GM04503 (cell line): ENCODE measurements at places on chromosomes 7 and 10.

- DNase-seq: no peak
Measured at GRCh38 chr7:10855583-10855982, 118.1 kb upstream of the PHF14 start.

DNA sequence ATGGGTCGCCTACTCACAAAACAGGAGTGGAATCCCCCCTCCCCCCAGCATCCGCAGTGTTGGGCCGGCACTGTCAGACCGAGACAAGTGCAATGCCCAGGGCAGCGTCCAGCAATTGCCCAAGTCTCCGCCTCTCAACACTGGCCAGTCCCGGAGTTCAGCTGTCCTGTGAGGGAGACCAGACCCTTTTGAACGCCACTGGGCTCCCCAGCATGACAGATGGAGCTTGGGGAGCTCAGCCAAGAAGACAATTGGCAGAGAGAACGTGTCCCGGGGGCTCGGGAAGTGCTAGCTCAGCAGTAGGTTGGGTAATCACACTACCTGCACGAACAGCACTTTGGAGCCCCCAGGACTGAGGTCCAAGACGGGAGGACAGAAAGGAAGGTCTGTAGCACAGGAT, 4.7 kb downstream of the COPS6 start:
- no peak for DNase-seq

- no peak for DNase-seq
Measured at GRCh38 chr7:88396295-88396947, 89.7 kb upstream of the STEAP4 start.

GRCh38 chr7:74617180-74617744, 40.3 kb upstream of the GTF2I start:
- DNase-seq: no peak

DNA sequence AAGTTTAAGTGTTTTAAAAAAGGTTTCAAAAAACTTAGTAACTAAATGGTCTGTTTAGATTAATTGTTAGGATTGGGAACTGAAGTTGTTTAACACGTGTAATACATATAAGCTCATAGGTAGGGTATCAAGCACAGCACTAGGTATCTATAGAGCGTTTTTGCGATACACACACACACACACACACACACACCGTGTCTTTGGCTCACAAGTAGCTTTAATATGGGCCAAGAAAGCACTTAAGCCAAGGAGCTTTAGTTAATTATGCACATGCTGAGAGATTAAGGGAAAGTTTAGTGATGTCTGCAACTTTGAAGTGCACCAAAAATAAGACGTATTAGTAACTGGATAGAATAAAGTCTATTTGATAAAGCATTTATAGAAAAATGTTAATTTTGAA, 93.8 kb upstream of the CNTNAP2 start:
- no peak for DNase-seq

GRCh38 chr7:120089968-120090367, 183.0 kb upstream of the KCND2 start:
- DNase-seq: no peak

DNA sequence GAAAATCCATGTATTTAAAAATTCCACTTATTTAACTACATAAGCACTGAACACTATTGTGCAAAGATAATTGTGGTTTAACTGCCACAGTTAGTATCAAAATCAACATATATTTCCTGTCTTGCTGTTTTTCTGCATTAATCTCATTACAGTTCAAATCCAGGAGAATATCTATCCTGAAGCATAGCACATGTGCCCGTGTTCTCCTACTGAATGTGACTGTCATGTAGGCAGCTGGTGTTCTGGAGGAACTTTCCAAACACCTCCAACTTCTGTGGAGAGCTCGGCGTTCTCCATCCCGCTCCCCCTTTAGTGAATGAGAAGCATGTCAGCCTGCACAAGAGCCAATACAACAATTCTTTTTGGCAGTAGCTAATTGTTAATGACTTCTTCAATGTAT, 76.4 kb upstream of the IKZF1 start:
- no peak for DNase-seq

DNA sequence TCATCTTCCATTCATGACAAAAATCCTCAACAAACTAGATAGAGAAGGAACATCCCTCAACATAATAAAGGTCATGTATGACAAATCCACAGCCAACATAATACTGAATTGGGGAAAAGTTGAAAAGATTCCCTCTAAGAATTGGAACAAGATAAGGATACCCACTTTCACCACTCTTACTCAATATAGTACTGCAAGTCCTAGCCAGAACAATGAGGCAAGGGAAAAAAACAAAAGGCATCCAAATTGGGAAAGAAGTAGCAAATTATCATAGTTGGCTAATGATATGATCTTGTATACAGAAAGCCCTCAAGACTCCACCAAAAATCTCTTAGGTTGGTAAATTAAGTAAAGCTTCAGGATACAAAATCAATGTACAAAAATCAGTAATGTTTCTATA, 4.7 kb downstream of the POT1 start:
- no peak for DNase-seq

DNA sequence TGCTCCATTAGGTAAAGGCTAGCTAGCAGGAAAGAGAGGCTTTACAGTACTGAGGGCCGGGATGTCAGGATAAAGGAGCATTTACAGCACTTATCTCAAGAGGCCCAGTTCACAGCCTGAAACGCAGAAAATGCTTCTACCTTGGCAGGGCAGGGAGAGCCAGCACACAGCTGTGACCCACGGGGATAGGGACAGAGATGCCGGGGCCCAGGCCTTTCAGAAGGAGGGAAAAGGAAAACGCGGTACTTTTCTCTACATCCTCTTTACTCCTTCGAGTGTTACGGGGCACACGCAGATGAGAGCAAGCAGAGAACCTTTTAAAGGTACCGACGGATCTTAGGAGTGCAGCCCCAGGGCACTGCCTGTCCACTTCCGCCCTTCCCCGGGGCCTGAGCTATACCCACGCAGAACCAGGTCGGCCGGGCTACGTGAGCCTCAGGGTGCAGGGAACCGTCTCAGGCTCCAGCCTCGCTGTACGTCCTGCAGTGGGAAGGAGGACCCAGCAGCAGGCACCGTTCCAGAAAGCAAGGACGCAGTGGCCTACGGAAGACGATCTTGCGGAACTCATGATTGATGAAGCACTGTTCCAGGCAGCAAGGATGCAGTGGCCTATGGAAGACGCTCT, 232.3 kb downstream of the ELFN1 start:
- no peak for DNase-seq

- no peak for DNase-seq
Measured at GRCh38 chr7:491958-492713, 27.5 kb downstream of the PDGFA start.

DNA sequence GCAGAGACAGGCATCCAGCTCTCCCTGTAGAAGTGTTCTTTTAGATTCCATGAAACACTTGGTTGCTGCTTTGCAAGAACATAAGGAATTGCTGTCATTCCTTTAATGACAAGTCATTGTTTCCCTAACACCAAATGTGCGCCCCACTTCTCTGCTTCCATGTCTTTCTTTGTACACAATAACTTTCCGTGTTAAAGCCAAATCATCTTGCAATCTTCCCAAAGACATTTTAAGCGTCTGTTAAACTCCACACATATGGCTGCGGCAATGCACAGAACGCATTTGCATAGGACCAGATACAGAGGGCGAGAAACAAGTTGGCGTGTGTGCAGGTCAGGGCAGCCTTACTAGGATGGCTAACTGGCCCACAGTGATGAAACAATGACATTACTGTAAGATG, 399.3 kb upstream of the PRKCQ start:
- DNase-seq: no peak

DNA sequence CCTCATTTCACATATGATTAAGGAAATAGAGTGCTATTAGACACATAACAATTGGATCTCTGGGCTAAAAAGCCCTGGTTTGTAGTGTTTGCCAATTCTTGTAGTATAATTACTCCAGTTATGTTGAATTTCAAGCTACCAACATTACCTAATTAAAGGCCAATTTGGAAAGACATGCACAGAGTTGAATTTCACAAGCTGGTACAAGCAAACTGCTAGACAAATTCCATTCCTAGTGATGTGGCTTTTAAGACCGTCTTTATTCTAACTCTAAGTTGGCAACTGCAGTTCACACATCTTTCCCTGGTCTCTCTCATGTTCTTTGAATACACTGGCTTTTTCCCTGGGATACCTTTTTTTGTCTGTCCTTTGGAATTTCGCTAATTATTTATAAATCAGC, 384.1 kb upstream of the CNTNAP2 start:
- DNase-seq: no peak

GRCh38 chr7:11767148-11767547, 64.8 kb downstream of the THSD7A start:
- no peak for DNase-seq

DNA sequence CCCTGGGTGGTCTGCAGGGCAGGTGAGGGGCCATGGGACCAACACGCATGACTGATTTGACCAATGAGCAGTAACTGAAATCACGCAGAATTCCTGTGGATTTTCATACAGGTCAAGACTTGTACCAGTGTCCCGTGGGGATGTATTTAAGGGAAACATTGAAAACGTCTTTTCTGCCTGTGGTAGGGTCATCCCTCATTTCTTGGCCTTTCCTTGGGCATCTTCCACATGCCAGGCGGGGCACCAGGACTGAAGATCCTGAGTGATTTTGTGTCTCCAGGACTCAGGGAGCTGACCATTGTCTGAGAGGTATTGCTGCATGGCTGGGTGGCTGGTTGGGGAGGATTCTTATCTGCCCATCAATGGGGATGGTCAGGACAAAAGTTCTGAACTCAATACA, 289.0 kb downstream of the GLRX3 start:
- no peak for DNase-seq

DNA sequence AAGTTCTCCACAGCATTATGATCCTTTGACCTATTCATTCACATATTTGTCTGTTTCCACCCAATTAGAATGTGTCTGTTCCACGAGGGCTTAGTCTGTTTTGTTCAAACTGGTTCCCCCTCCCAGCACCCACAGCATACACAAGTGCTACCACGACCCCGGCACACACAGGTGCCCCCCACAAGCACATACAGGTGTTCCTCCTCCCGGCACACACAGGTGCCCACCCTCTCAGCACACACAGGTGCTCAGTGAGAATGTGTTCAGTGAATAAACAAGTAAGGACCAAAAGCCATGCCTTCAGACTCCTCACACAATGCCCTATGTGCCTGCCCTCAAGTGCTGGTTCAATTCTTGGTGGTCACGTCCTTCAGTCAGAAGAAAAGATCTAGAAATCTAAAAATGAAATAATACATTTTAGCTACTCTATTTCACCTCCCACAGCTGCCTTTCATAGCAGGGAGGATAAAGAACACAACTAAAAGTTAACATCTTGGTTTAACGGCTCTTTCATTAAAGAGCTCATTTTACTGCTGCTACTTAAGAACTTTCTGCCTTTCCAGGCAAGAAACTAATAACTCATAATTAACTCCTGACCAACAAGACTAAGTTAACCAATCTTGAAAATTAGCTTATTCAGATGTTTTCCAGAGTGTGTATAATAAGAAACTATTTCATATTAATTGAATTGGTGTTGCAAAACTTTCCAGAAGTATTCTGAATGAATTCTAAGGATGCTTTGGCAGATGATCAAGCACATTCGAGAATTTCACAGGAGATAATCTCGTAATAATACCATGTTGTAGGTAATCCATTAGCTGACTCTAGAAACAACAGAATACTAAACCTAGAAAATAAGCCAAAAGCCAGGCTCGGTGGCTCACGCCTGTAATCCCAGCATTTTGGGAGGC, 2.3 kb downstream of the DNMBP start:
- DNase-seq: no peak

GRCh38 chr10:97072851-97073665, 112.7 kb downstream of the SLIT1 start:
- DNase-seq: peak; percentile 13

GRCh38 chr10:131553121-131553520, 241.6 kb upstream of the TCERG1L start:
- no peak for DNase-seq

- DNase-seq: no peak
Measured at GRCh38 chr10:16941870-16942269, 124.6 kb upstream of the RSU1 start.

- DNase-seq: no peak
Measured at GRCh38 chr7:101567230-101567629, 61.9 kb downstream of the MYL10 start.

- no peak for DNase-seq
Measured at GRCh38 chr10:5545011-5545410, 20.2 kb downstream of the CALML3 start.

DNA sequence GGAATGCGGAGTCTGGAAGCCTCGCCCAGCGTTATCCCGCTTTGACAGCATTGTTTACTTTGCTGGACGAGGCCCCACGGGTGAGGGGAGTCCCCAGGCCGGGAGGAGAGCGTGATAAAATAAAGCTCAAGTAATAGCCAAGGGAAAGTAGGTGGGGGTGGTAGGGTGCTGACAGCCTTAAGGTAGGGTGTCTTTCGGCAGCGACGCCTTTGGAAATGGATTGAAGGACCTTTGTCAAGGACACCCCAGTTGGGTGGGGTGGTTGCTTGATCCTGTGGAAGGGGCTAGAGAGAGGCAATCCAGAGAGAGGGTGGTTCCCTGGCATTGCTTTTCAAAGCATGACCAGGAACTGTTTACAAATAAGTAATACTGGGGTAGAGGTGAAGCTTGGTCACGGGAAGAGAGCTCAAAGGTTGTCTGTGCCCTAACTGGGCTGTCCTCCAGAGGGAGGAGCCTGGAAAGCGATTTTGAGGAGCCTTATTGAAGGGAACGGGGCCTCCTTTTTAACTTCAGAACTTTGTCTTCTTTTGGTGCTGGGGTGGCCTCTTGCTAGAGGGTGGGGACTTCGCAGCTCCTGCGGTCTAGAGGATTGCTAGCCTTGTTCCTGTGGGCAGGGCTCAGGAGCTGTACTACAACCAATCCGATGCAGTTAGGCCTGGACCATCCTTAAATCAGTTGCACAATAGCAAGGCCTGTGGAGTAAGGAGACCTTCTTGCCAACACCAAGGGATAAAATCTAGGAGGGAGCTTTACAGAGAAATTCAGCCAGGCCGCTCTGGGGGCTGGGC, 1.3 kb downstream of the EIF4EBP2 start:
- peak; percentile 95 for DNase-seq

GRCh38 chr7:77794000-77794399, 4.2 kb downstream of the TMEM60 start:
- DNase-seq: no peak

DNA sequence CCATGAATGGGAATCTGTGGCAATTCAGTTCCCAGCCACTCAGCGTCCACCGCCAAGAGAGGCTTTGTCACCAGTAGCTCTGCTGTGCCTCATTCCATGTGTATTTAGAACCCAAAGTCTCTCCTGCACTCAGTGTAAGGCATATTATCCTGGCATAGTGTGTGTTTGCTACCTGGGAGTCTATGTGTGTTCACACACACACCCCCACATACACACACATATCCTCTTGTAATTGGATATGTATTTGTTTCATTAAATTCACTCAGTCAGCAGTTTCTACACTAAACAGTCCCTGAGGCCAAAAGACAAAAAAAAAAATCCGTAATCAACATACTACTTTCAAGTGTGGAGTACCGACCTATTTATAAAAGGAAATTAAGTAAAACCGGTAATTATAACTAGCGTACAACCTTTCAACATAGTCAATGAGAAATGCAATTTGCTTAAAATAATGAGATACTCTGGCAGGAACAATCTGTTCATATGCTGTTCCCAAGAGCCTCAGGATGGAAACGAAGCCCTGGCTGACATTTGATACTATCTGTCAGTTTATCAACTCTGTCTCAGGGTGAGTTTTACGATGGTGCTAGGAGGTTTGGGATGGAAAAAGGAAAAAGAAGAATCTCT, 425.8 kb upstream of the CELF2 start:
- DNase-seq: no peak
